ENCODE measurements at places on chromosomes 2 and 18.

DNA sequence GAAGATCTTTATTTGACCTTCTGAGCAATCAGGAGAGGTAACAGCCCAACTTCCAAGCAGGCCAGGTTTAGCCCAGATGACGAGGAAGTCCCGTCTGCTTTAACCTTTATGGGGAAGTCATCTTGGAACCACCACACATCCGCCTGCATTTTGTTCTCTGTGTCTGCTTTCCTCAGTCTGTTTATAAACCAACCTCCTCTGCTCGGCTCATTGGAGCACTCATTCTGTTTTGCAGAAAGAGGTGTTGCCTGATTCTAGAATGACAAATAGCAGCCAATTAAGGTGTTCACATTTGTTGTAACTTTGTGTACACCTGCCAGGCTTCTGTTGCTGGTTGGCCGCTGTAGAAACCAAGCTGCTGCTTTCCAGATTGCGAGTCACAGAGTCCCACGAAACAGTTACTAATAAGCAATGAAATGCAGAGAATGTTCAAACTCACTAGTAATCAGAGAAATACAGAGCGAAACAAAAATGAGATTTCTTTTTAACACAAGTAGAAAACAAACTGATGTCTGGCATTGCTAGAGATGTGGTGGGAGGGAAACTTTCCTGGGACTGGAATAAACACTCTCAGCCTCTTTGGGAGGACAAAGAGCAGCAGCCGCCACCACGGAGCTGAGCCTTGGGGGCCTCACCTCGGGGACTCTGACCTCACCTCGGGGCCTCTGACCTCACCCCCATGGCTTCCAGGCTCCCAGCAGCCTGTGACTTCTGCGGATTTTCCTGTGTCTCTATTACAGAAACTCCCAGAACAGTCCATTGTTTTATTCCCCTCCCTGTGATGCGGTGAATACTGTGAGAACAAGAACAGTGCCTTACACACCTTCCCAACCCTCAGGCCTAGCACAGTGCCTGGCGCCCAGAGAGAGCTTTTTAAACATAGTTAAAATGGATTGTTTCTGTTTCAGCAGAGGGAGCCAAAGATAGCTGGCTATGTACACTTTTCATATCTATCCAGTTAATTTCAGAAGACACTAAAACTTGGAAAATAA lies 64.0 kb downstream of the MBP start:
- no peak for DNase-seq

DNA sequence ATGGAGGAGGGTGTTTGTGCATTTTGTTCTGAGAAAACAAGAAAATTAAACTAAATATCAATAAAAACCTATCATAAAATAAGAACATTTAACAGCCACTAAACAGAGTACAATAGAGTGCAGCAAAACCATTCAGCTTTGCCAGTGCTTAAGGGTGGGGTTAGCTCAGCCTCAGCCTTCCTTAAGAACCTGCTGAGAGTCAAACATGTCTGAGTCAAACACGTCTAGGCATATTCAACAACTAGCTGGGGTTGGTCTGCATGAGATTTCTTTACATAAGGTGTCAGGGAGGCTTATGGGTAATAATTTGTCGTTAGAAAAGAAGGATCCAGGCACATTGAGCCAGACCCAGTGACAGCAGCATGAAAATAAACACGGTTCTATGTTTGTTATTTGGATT lies 298.2 kb downstream of the SP3 start:
- DNase-seq: no peak

- peak; percentile 84 for DNase-seq
These were observed 993 bp downstream of the RBMS1 start for GRCh38 chr2:160492401-160493226.

DNA sequence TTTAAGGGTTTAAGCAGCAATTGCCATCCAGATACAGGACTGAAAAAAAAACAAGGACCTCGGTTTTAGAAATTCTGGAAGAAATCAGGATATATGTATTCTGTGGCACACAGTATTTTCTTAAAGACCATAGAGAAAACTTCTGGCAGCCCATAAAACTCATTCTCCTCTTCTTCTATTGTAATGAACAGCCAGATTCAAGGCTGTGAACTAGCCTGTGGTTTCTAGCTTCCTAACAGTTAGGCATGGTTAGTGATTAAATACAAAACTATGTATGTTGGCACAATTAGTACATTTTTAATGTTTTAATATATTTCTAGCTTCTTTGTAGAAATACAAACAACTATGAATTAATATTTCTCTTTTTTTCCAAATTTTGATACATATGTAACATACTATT lies 555.7 kb downstream of the DSC3 start:
- DNase-seq: peak; percentile 43

DNA sequence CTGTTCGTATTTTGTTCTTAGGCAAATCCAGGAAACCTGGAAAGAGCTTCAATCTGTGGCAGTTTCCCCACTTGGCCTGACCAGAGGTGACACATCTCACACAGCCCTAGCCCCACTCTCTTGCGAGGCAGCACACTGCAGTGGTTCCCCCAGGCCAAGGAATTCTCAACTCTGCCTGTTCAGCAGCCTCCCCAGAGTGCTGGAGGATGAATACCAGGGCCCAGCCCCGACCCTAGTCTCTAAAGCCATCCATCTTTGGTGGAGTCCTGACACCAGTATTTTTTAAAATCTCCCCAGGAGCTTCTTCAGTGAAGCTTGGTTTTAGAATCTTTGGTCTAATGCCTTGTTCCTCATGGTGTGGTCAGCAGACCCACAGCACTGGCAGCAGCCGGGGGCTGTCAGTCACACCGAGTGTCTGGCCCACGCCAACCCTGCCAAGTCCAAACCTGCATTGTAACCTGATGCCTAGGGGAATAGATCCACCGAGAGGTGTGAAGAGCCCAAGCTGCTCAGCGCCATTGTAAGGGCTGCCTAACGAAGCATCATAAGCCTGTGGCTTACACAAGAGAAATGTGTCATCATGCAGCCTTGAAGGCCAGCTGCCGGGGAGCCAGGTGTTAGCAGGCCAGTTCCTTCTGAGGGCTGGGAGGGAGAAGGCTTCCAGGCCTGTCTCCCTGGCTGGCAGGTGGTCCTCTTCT lies 428.7 kb upstream of the ID2 start:
- peak; percentile 70 for DNase-seq

DNA sequence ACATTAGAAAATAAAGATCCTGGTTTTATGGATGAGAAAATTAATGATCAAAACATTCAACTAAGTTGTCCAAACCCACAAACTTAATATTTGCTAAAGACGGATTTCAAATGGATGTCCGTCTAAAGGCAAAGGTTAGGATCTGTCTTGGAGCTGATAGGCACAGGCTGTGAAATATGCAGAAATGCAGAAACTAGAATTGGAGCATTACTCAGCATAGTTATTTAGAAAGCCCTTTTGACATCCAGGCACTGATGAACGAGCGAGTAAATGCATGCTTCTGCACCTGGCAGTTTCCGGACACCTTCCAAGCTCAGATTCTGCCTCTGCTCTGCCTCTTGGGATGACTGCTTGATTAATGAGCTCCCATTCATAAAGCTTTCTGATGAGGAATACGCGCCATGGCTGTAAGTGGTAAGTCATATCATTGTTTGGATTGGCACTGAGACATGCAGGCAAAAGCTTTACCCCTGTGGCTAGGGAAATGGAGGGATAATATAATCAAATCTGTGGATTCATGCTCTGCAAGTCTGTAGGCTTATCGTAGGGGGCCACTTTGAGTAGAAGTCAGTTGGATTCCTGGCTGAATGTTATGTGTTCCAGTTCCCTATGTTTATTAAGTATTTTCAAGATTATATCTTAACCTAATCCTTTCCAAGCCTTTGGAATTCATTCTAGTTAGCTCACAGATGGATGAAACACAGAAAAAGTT lies 2176.3 kb upstream of the CELF4 start:
- no peak for DNase-seq

DNA sequence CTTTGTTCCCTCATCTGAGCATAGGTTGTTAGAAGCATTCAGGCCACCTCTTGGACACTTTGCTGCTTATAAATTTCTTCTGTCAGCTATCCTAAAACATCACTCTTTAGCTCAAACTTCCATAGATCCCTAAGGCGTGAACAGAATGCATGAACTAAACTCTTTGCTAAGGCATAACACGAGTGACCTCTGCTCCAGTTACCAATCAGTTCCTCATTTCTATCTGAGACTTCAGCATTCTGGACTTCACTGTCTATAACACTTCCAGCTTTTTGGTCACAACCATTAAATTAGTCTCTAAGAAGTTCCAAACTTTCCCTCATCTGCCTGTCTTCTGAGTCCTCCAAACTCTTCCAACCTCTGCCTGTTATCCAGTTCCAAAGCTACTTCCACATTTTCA lies 8.3 kb upstream of the VWA3B start:
- DNase-seq: no peak

DNA sequence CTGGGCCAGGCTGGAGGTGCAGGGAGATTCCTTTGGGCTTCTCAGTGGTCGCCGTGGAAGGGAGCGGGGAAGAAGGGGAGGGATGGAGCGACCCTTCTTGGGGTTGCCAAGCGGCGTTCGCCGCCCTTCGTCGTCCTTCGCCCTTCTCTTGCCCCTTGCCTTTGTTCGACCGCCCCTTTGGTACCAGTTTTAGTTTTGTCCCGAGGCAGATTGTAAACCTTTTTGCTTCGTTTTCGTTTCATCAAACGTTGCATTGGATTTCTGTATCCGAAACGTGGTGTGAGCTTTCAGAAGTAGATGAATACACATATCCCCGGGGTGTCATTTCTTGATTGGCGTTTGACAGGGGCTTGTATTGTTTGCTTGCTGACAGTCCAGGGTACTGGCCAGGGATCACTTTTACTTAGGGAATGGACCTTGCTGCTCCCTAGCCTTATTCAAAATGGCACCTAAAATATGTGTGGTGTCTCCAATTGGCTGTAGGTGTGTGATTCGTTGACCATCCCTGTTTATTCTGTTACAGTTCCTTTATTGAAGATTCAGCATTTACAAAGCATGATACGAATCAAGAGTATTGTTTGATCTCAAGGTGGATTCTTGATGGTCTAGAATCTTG lies 788 bp downstream of the USP14 start:
- DNase-seq: peak; percentile 33

DNA sequence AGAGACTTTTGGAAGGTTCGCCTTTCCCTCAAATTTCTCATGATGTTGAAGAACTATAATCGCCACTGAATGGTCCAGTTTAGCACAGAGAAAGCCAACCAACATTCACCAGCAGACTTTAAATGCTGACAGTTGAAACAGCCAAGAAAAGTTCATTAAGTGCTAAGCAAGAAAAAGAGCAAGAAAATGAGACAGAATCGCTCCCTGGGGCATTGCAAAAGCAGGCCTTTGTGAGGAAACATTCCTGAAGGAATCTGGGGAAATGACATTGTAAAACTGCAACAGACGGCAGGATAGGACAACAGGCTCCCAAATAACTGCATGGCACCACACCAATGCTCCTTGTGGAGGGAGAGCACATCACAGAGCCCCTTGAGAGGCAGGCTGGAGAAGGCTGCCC lies 269.3 kb upstream of the ID2 start:
- peak; percentile 10 for DNase-seq

DNA sequence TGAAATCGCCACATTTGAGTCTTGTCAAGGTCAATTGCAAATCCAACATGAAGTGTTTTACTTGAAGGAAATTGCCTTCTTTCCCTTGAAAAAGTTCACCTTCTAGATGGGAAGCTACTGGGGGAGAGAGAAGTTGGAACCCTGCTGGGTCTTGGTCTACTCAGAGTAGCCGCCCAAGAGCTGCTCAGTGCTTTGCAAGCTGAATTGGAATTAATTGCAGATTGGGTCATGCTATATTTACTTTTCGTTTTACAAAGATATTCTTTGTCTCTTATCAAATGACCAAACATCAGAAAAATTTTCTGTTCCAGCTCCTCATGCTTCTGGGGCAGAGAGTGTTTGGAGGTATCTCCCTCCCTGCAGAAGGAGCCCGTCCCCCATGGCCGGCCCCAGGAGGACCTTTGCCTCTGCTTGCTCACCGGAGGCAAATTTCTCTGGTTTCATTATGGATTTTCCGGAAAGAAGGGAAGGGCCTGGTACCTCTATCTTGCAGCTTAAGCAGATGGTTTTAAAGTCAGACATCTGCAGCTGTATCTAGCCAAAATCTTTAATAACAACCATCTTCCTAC lies 289.7 kb downstream of the MYT1L start:
- no peak for DNase-seq

- DNase-seq: peak; percentile 69
These were observed 1.3 kb downstream of the PTMA start for GRCh38 chr2:231709636-231709980.

- DNase-seq: peak; percentile 6
These were observed 5.6 kb upstream of the WDR7 start for GRCh38 chr18:56645415-56646016.

DNA sequence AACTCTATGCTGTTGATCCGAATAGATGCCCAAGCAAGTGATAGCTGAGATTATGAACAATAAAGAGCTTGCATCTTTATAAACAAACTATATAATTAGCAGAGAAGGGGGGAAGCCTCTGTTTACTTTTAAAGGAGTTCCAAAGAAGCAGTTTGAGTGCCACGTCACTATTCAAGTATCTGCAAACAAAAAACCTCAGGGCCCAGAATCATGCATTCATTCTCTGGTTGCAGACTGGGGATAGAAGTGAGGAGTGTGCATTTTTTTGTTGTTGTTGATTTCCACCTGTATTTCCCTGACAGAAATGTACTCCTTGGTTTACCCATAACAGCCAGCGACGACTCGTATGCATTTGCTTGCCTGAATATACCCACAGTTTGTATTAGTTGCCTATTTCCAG lies 264.3 kb downstream of the PTGR3 start:
- no peak for DNase-seq

- peak; percentile 18 for DNase-seq
These were observed 290.9 kb upstream of the SIX2 start for GRCh38 chr2:45300026-45300750.

GRCh38 chr2:233101816-233102215 lies 41.7 kb downstream of the INPP5D start:
- no peak for DNase-seq

DNA sequence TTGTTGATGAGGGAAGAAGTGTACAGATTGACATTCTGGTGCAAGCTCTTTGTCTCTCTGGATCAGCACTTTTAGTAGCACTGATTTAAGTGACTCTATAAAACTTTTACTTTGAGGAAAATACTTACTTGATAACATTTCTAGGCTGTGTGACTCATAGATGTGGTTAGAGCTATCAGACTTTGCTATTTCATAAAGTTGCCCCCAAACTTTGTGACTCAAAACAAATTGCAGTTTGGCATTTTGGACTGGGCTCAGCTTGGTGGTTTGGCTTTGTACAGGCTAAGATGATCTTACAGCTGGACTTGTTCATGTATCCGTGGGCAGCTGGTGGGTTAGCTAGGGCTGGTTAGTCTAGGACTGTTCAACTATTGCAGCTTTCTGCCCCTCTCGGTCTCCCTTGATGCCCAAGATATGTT lies 42.1 kb upstream of the GLS start:
- peak; percentile 83 for DNase-seq

All from myocyte (in vitro differentiated cells).